ENCODE measurements at places on chromosomes 6 and 20.

DNA sequence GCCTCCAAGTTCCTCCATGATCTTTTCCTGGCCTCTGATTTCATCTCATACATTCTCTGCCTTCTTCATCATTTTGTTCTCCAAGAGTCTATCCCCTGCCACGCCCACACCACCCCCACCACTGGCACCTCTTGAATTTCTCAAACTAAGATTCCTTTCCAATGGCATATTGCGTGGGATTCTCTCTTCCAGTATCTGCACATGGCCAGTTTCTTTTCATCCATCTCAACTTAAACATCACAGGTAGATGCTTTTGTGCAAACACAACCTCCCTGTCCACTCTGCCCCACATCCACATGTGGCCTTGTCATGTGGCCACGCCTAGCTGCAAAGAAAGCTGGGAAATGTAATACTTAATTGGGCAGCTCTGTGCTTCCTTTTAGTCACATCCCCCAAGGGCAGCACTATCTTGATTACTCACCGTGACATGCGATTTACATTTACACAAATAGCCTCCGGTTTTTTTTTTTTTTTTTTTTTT, 33.4 kb upstream of the ZMYND8 start:
- DNase-seq: no peak

DNA sequence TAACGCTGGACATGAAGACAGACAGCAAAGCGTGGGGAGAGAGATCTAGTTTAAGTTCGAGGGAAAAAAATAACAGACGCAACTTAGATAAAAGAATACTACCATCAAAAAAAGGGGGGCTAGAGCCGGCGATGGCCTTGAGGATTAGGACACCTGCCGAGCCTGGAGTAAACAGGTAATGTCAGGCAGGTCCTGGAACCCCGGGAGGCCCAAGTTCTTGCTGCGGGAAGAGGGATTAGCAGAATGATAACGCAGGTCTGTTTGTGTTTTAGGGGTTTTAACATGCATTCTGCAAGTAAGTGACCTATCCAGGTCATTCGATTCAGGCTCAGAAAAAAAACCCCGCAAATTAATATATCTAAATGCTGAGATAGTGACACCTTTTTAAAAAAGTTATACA, 754 bp upstream of the TMEM170B start:
- DNase-seq: no peak

DNA sequence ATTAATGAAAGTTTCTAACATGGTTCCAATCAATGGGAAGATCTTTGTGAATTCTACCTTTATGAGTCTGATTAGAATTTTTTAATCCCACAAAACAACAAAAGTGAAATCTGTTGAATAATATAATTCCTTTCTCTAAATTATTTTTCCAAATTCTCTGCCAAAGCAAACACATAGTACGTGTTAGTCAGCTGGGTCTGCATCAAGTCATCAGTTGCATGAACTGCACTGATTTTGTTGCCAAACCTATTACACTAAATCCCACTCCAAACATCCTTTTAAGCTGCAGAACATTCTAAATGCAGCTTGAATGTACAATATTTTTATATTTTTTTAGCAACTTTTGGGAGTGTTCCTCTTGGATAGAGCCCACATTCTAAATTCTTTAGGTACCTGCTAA, 199.0 kb upstream of the HSF2 start:
- no peak for DNase-seq

DNA sequence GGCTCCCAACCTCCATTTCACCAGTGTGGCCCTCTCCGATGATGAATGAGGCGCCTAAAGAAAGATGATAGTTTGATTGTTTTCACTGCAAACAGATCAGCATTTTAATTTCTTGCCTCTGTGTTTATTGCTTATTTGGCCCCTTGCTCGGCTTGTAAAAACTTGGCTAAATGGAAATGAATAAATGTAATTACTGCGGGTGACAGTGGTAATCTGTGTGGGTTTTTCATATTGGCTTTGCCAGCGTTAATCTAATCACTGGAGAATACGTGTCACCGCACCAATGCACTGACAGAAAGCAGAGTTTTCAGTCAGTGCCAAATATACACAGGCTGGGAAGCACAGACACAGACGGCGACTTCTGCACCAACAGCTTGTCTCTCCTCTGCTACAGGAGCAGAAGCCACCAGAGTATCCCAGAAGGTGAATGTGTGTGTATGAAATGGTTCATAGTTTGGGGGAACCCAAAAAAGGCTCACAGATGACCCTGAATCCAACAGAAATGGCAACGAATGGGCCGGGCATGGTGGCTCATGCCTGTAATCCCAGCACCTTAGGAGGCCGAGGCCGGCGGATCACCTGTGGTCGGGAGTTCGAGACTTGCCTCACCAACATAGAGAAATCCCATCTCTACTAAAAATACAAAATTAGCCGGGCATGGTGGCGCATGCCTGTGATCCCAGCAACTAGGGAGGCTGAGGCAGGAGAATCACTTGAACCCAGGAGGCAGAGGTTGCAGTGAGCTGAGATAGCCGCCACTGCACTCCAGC, 534.0 kb downstream of the PKHD1 start:
- no peak for DNase-seq

- DNase-seq: no peak
Observed at GRCh38 chr6:63269470-63269869, 50.3 kb downstream of the LGSN start.

GRCh38 chr20:55565096-55565773, 440.1 kb downstream of the CBLN4 start:
- DNase-seq: no peak

- DNase-seq: peak; percentile 2
Observed at GRCh38 chr6:135438907-135439535, 58.5 kb downstream of the AHI1 start.

- DNase-seq: no peak
Observed at GRCh38 chr6:85124472-85125354, 325.2 kb upstream of the NT5E start.

DNA sequence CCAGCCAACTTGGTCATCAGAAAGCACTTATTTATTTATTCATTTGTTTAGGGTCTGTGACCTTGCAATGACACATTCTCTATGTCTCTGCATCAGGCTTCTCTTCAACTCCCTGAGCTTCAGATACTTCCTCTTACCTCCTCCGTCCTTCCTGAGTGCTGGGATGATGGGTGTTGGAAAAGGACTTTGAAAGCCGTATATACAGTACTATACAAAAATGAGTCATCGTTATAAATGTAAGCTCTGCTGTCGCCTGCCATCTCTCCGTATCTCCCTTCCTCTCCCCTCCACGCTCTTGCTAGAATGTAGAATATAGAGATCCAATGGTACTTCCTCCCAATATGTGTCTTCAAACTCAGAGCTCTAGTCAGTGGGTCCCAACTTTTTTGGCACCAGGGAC, 91.9 kb upstream of the SALL4 start:
- no peak for DNase-seq

DNA sequence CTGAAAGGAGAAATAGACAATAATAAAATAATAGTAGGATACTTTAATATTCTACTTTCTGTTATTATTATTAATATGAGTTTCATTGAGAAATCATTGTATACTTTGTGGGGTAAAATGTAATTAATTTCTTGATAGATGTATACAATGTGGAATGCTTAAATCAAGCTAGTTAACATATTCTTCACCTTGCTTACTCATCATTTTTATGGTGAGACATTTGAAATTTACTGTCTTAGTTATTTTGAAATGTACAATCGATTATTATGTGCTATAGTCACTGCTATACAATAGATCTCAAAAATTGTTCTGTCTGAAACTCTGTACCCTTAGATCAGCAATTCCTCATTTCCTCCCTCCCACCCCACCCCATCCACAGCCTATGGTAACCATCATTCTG, 720.3 kb downstream of the RNF144B start:
- DNase-seq: no peak

DNA sequence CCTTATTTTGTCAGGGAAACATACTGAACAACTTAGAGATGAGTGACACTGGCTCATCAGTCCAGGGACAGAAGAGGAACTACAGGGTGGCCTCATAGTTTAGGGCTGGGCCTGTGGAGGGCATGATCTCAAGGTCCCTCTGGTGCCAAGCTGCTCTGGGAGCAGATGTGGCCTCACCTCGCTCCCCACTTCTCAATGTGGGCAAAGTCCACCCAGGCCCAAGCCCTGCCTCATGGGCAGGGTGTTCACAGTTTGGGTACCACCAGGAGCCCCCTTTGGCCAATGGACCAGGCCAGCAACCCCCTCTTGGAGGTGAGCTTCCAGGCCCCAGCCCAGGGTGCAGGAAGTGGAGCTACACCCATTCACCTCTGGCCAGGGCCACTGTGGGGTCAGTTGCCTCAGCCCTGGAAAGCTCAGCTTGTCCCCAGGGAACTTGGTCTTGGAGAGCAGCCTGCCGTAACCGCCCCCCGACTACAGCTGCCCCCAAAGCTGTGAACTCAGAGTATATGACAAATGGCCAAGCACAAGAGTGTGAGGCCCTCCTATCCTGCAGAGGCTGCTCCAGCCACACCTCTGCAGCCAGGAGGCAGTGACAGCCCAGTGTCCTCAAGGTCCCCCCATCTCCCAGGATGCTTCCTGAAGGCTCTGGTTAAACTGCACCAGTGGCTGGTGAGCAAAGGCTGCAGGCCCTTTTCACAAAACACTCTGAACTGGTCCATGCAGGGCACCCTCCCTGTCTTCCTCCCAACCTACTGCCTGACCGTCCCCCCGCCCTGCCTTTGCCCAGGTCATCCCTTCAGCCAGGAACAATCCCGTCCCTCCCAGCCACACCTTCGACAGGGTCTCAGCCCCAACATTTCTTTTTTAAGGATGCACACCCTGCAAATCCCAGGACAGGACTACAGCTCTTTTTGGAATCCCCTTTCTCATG, 3.6 kb downstream of the ADISSP start:
- DNase-seq: no peak

GRCh38 chr6:142846883-142847287, 98.1 kb downstream of the HIVEP2 start:
- DNase-seq: no peak

GRCh38 chr6:138727182-138727581, 46.4 kb upstream of the CCDC28A start:
- DNase-seq: no peak

GRCh38 chr6:157461000-157461915, 80.3 kb downstream of the ZDHHC14 start:
- no peak for DNase-seq

- no peak for DNase-seq
Observed at GRCh38 chr6:25694366-25694765, 42.4 kb downstream of the SCGN start.

DNA sequence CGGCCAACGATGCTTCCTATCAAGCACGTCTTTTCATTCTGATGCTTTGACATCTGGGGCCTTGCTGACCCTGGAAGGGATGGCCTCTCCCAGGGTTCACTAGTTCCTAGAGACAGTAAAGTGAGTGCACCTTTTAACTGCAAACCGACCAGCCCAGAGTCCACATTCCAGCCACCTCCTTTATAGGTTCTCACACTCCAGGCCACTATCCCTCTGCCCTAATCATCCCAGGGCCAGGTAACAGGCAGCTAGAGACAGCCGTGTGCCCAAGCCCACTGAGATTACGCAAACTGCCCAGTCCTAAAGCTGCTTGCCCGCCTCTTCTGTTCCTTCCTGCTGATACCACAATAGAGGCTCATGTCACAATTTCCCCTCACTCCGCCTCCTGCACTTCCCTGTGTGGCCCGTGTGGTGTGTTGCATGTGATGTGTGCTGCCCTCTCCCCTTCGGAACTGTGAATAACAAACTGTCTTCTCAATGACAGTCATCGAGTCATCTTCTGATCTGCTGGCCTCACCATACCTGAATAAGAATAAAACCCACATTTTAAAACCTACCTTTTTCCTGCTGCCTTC, 123.7 kb upstream of the EXOC2 start:
- no peak for DNase-seq

DNA sequence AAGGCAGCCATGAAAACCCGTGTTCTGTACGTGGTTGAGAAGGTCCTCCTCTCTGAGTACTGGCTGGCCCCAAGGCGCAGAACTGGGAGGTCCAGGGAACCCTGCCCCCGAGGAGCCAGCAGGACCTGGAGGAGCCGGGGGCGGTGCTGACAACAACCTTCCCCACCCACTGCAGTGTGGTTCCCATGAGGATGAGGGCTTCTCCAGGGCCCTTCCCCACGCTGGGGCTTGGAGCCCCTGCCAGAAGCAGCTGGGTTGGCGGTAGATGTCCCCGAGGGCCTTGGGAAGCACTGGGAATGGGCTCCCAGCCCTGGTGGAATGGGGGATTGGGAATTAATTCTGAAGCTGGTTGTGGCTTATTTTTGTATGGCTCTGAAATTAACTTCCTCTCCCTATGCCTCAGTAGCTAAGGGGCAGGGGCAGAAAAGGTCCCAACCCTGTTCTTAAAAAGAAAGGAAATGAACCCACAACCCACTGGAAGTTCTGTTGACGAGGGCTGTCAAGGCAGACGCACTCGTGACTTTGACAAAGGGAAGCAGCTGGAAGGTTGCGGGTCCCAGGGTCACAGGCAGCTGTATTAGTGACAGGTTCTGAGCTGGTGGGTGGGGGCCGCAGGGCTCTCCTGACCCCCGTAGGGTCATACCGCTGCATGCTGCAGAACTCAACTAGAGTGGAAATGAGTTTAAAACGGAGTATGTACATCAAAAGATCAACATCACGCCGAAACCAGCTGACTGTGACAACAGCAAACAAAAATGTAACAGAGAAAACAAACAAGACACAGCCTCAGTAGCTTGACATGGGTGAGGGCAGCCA, 13.9 kb upstream of the HELZ2 start:
- no peak for DNase-seq

- no peak for DNase-seq
Observed at GRCh38 chr20:4767084-4767483, 45.4 kb downstream of the PRND start.

DNA sequence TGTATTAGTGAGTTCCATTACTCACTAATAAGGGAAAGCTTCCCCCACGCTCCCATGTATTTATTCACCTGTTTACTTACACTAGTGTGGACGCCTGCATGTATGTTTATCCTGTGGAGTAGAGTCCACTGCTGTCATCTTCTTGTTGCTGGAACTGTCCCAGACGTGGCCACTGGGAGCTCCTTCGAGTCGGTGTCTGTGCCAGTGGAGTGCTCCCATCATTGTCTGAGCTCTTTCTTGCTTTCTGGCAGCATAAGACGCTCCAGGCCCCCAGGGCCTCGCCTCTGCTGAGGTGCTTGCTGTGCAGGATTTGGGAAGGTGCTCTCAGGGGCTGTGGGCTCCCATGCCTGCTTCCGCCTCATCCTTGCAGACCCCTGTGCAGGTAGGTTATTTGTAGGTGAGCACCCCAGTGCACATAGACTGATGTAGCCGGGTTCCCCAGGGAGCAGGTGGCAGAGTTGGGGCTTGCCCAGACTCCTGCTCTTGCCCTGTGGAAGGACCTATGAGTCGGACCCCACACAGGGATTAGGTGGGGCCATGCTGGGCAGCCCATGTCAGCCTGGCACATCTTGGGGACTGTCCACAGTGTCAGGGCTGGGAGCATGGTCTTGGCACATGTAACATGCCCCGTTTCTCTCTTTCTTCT, 16.6 kb downstream of the PHACTR3 start:
- DNase-seq: no peak

GRCh38 chr6:139912735-139913400, 538.4 kb upstream of the CITED2 start:
- no peak for DNase-seq

DNA sequence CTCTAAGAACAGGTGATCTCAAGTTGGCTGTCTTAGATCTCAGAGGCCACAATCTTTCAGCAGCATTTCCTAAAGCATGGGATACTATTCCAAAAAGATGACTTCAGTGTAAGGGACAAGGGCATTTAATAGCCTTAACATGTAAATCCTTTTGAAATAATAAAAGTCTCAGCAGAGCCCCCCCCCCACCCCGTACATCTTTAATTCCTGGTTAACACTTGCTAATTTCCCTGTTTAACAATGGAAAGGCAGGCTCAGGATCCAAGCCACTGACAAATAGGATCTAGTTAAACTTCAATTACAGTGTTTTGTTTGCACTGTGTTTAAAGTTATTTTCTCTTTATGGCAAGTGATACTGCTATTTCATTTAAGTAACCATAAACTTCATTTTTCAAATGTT, 12.0 kb downstream of the TASP1 start:
- no peak for DNase-seq
